ENCODE measurements at places on chromosomes 7 and 10.

DNA sequence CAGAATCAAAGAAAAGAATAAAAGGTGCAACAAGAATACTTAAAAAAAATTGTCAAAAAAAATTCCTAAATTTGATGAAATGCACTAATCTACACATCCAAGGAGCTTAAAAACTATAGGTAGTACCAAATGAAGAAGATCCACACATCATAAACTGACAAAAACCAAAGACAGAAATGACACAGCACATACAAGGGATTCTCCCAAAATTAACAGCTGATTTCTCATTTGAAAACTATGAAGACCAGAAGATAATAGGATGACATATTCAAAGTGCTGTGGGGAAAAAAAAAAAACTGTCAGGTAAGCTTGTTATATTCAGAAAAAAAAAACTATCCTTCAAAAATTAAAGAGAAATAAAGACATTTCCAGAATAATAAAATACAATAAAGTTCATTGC is 618.2 kb downstream of the TNS3 start:
- H3K27ac ChIP-seq = no peak overlapping the region
- DNase-seq = no peak
- no peaks in the 10 kb centered on the region for H3K36me3 ChIP-seq
- H3K4me1 ChIP-seq = no peaks in the 10 kb centered on the region
- no peak overlapping the region for H3K4me3 ChIP-seq

DNA sequence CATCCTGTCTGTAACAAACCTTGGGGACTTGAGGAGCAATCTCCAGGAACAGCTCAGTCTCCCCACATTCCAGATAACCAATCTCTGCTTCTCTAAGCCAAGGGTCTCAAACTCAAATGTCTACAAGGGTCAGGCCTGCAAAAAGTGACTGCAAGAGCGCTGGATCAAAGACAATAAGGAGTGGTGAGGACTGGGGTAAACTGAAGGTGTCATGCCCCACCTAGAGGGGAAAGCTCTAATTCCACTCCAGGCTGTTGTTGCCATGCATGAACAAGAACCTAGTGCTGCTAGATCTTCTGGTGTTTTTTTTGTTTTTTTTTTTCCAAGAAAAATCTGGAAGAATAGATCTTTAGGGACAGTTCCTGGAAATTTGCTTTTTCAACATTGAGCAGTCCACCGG is 117.9 kb upstream of the MACROH2A2 start:
- H3K27ac ChIP-seq = no peak overlapping the region
- peaks cover 2% of the 10 kb centered on the region for H3K4me1 ChIP-seq
- peaks cover 33% of the 10 kb centered on the region for H3K27me3 ChIP-seq

GRCh38 chr7:125467996-125468854 is 538.6 kb upstream of the POT1 start:
- no peak overlapping the region for H3K4me3 ChIP-seq
- H3K4me1 ChIP-seq = no peaks in the 10 kb centered on the region
- no peaks in the 10 kb centered on the region for H3K36me3 ChIP-seq
- H3K27ac ChIP-seq = no peak overlapping the region

- DNase-seq = no peak
- no peak overlapping the region for H3K27ac ChIP-seq
- peak overlapping the region; percentile 54 for H3K4me3 ChIP-seq
- peaks cover 20% of the 10 kb centered on the region for H3K4me1 ChIP-seq
- peaks cover 5% of the 10 kb centered on the region for H3K36me3 ChIP-seq
- peaks cover 69% of the 10 kb centered on the region for H3K27me3 ChIP-seq
Observed at GRCh38 chr10:124446830-124447750, 2.7 kb downstream of the NKX1-2 start.

- H3K27me3 ChIP-seq = peaks cover 25% of the 10 kb centered on the region
- DNase-seq = no peak
- H3K4me1 ChIP-seq = peaks cover 11% of the 10 kb centered on the region
- no peak overlapping the region for H3K27ac ChIP-seq
- peaks cover 4% of the 10 kb centered on the region for H3K36me3 ChIP-seq
Observed at GRCh38 chr10:78066012-78066411, 32.3 kb downstream of the RPS24 start.

DNA sequence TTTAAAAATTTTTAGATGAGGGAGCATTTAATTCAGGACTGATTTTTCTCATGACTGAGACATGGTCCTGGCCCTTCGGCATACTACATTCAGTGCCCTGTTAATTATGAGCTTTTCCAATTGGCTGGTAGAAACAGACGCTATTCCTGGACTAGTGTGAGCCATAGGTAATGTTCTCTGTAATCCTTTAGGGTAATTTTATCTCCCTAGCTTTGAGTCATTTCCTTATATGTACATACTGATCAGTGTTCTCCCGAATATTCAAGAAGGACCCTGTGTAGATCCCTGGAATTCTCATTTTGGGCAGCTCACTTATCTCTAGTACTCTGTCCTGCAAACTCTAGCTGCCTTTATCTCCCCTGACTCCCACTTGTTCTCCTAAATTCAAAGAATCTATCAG is 92.6 kb upstream of the NPY start:
- no peak overlapping the region for H3K27ac ChIP-seq
- no peak for DNase-seq
- H3K27me3 ChIP-seq = peaks cover 25% of the 10 kb centered on the region
- no peak overlapping the region for H3K4me3 ChIP-seq

DNA sequence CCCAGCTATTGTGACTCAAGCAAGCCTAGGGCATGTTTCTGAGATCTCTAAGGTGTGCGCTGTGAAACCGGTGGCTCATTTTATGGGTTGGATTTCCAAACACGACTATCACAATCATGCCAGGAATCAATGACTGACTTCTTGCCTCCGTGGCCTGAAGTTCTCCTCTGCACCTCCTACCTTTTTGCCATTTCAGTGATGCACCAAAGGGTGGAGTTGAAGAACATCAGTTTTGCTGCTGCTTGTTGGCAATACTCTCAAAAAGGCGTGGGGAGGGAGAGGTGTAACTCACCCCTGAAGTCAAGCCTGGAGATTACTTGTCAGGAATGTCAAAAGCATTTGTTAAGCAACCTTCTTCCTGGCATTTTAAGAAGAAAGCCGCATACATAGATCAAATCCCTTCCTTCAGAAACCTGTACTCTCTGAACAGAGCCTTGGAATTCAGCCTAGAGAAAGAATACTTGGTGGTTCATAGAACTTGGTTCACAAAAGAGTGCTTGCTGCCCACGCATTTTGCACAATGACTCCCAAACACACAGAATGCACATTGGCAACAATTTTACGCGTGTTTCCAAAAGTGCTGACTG is 41.0 kb downstream of the KIAA1217 start:
- H3K36me3 ChIP-seq = no peaks in the 10 kb centered on the region
- no peak overlapping the region for H3K27ac ChIP-seq
- H3K4me3 ChIP-seq = no peak overlapping the region
- H3K4me1 ChIP-seq = no peaks in the 10 kb centered on the region
- H3K27me3 ChIP-seq = peaks cover 29% of the 10 kb centered on the region

DNA sequence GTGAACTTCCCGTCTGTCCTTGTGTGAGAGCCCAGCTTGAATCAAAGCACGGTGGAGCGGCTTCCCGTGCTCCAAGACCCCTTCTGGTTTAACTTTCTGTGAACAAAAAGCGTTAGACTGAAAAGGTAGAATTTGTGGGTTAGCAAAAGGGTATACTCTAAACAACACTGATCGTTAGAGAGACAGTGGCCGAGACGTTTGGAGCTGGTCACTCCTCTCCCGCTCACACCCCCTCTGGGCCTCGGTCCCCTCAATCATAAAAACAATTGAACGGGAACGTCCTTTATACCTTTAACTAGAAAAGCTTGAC is 502 bp downstream of the PRKRIP1 start:
- peak overlapping the region; percentile 99 for H3K27ac ChIP-seq
- peaks cover 21% of the 10 kb centered on the region for H3K4me1 ChIP-seq
- H3K36me3 ChIP-seq = peaks cover 7% of the 10 kb centered on the region
- no peaks in the 10 kb centered on the region for H3K27me3 ChIP-seq
- DNase-seq = no peak

Measured in T-helper 17 cell (primary cell).